Neural crest cell (in vitro differentiated cells): ENCODE measurements at places on chromosomes 5 and 9.

DNA sequence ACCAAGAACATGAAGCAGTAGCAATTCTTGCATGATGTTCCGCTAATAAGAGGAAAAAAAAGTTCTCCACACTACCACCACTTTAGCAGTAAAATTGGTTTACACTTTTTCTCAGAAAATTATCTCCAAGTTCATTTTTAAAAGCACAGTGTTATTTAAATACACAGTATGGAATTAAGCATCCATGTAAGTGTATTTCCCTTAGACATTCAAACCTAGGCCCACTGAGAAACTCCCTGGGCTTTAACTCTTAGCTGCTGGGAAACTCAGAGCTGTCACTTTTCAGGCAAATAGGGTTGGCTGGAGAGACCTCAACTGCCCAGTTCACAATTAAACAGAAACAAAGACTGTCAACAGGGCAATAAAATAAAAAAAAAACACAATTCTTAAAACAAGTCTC lies 2.7 kb downstream of the GNAQ start:
- no peak for DNase-seq

GRCh38 chr5:126868338-126869004 lies 91.5 kb downstream of the LMNB1 start:
- no peak for DNase-seq

DNA sequence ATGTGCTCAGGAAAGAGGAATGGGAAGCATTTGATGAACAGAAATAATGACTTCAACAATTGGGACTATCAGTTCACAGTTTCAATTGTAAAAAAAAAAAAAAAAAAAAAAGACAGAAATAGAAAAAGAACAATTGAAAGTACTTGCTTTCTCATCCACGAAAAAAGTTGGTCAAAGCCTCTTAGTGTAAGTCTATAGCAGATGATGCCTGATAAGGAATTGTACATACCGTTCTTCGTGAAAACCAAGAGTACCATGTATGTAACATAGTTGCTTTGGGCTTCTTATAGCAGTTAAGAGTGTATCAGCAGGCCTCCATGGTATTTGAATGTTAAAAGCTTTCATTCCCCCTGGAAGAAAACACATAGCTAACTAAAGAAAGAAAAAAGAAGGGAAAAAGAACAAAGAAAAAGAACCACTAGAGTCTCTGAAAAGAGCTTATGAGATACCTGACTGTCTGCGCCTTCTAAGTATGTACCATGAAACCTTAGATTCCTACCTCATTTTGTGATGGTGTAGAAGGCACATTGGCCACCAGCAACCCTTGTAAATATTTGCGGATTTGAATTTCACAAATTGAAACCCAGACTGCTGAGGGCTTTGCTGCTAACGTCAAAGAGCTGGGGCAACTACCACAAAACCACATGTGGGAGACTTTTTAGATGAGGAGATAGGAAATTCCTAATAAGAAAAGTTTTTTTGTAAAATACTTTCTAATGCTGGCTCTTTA lies 75.2 kb downstream of the TMC1 start:
- no peak for DNase-seq

GRCh38 chr9:134622896-134623257 lies 18.7 kb upstream of the COL5A1 start:
- no peak for DNase-seq

- DNase-seq, result no peak
Observed at GRCh38 chr5:116032991-116033390, 719 bp downstream of the ARL14EPL start.

DNA sequence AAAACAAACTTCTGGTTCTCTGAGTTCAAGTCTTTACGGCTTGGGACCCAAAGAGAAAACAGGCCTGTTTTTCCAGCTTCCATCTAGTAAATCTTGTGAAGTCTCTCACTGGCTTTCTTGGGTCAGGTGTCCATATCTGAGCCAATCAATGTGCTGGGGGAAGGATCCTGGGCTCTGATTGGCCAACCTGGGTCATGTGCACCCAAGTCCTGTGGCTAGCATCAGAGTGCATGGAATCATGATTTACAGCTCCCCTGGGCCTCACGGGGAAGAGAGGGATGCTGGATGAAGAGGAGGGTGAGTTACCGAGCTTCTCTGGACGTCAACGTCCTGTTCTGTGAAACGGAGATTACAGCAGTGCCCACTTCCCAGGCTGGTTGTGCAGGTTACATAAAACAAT lies 19.4 kb downstream of the CXCL14 start:
- no peak for DNase-seq

- DNase-seq, result no peak
Observed at GRCh38 chr9:126383406-126384046, 56.9 kb downstream of the MVB12B start.

DNA sequence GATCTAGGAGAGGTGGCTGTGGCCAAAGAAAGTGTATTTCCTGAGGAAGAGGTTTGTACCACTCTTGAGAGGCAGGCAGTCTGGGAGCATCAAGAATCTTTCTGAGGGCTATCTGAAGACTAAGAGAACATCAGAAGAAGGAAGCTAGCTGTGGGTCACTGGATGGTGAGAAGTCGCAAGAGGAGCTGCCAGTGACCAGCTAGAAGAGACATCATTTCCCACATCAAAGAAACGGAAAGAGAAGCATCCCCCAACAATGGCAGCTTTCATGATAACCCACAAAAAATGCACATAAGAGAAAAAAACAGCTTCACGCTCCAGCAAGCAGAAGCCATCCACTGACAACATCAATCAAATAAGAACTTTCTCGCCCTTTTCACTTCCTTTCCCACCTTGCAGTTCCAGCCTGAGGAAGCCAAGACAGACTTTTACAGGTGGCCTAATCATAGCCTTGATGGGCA lies 25.0 kb upstream of the CEP78 start:
- DNase-seq, result no peak

DNA sequence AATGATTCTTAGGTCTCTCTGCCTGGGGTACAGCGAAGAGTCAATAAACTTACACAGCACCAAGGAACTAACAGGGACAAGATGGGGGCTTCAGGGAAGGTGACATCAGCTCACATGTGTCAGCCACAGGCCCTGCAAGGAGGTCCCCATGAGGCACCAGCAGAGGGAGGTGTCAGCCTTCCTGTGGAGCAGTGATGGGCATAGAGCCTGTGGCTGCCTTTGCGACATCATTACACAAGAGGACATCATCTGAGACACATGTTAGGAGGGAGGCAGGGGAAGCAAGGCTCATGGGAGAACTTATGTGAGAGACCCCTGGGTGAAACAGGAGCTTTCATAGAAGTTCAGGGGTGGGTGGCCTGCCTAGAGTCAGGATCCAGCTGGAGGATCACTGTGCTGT lies 389.6 kb downstream of the SEMA5A start:
- DNase-seq, result no peak
